ENCODE measurements at places on chromosomes 5 and 9.

- no peak for DNase-seq
These were observed 152.3 kb upstream of the ANKH start for GRCh38 chr5:15023846-15024245.

DNA sequence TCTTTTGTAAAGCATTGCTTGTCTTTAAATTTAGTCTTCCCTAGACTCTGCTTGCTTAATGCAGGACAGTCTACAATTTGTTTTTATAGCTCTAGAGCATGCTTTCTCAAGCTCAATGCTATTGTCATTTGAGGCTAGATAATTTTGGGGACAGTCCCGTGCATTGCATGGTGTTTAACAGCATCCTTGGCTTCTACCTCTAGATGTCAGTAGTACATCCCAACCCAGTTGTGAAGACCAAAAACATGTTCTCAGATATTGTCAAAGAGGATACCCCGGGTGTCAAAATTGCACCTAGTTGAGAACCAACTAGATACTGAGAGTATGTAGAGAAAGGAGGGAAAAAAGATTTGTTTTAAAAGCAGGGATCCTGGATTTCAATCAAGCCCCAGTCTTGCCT, 277.5 kb downstream of the CEMIP2 start:
- DNase-seq = no peak

GRCh38 chr5:75663579-75664284, 52.5 kb downstream of the ANKDD1B start:
- no peak for DNase-seq

- DNase-seq = no peak
These were observed 53.8 kb downstream of the CDC14B start for GRCh38 chr9:96565671-96566497.

GRCh38 chr9:124255222-124255621, 2.5 kb upstream of the NEK6 start:
- no peak for DNase-seq

- DNase-seq = no peak
These were observed at the start of gene HAND1 for GRCh38 chr5:154478224-154478565. Gene HAND1 (minus strand): TSS chr5:154478227. CDS start chr5:154478008, 219 bp downstream.

GRCh38 chr9:6566409-6567139, 79.0 kb downstream of the GLDC start:
- no peak for DNase-seq

DNA sequence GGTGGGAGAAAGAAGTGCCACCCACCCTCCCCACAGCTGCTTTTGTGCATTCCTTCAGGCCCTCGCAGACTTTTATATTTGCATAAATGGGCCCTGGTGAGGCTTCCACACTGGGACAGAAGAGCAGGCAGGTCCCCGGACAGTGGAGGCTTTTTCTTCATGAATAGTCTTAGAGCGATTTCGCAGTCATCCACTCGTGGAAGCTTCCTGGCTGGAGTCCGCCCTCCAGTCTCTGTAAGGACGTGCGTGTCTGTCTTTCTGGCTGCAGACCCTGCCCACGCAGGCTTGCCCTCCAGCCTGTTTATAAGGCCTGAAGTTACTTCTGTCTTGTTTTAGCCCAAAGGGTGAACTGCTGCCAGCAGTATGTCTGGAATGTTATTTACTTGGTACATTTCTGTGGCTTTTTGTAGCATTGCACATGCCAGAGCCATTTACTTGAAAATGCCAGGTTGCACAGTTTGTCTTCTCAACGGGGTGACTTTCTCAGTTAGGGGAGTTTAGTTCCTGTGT, 195.7 kb downstream of the AOPEP start:
- no peak for DNase-seq

GRCh38 chr5:6660688-6661087, 27.4 kb downstream of the SRD5A1 start:
- no peak for DNase-seq

GRCh38 chr5:625516-625915, 13.4 kb downstream of the CEP72 start:
- DNase-seq = no peak

- DNase-seq = no peak
These were observed 40.9 kb downstream of the PSIP1 start for GRCh38 chr9:15469862-15470261.

All from activated naive CD4-positive, alpha-beta T cell (primary cell).